T-helper 2 cell (primary cell): ENCODE measurements at places on chromosomes 4 and X.

DNA sequence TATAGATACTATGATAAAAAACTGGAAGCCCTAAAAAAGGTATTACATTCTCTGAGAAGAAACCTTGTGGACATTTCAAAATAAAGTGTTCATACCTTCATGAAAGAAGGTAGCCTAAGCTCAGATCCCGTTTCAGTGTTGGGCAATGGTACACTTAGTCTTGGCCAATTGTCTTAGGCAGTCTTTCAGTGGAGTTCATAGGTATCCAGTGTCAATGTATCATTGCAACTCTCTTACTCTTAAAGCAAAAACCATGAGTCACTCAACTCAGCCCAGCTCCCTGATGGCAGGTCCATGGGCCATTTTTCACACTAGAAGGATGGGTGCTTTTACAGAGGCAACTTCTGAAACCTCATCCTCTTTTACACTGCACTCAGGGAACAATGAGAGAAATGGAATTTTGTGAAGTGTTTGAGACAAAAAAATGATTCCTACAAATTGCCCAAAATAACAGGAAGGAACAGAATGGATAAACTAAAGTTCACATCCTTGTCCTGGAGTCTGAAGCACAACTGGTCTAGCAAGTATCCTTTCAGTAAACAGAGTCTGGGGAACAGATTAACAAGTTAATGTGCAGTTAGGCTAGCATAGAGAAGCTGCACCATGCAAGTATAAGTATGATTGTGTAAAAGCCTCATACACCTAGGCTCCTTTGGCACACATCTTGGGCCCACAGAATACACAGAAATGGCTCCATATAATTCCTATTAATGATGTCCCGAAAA lies 7.0 kb upstream of the ZNF827 start:
- DNase-seq, result no peak

DNA sequence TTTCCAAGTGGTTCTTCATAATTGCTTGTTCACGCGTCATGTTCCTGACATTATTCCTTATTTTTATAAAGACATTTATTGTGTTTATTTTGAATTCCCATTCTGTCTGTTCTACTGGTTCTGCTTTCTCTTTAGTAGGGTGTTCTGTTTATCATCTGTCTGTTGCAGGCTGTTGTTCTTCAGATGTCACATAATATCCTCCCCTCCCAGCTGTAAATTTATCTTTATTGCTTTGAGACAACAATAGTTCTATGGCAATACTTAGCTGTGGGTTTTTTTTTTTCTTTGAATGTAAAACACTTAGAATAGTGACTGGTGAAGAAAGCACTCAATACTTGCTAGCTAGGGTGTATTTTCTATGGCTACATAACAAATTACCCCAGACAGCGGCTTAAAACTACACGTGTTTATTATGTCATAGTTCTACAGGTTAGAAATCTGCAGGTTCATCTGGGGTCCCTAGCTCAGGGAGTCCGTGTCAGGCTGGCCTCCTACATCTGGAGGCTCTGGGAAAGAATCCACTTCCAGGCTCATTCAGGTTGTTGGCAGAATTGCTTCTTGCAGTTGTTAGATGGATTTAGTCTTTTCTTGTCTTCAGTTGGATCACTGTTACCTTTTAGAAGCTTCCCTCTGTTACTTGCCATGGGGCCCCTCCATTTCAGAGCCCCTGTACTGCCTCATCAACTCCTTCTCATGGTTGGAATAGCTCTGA lies 63.4 kb upstream of the ENPEP start:
- DNase-seq, result no peak

DNA sequence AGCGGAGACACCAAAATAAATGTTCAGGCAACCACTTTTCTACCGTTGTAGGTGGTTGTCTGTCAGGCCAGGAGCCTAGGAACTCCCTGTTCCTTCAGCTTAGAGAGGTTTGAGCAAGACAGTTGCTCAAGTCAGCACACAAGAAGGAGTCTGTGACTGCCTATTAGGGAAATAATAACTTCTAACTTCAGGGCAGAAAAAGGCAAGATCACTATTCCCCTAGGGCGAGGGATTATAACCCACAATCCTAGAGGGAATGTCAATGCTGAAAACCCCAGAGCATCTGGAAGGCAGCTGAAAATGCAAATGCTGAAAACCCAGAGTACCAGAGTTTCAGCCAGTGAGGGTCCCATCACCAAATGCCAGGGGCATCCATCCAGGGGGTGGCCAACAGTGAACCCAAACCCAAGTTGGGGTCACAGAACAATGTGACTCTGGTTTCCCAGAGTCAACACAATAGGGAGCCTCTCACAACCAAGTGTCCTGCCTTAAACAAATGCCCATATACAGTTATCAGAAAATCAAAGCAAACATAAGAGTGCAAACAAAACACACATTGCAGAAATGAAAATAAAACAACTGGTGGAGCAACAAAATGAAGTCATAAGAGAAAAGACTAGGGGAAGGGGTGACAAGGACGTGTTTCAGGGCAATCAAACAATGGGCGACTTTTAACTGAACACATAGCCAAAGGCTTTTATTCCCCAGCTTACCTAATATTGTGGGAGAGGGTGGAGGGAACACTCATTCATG lies 27.6 kb downstream of the MORF4L2 start:
- DNase-seq, result no peak

- DNase-seq, result no peak
Observed at GRCh38 chr4:134421734-134422133, 220.1 kb upstream of the PABPC4L start.

- no peak for DNase-seq
Observed at GRCh38 chr4:109810552-109811387, 4.8 kb upstream of the GAR1 start.

DNA sequence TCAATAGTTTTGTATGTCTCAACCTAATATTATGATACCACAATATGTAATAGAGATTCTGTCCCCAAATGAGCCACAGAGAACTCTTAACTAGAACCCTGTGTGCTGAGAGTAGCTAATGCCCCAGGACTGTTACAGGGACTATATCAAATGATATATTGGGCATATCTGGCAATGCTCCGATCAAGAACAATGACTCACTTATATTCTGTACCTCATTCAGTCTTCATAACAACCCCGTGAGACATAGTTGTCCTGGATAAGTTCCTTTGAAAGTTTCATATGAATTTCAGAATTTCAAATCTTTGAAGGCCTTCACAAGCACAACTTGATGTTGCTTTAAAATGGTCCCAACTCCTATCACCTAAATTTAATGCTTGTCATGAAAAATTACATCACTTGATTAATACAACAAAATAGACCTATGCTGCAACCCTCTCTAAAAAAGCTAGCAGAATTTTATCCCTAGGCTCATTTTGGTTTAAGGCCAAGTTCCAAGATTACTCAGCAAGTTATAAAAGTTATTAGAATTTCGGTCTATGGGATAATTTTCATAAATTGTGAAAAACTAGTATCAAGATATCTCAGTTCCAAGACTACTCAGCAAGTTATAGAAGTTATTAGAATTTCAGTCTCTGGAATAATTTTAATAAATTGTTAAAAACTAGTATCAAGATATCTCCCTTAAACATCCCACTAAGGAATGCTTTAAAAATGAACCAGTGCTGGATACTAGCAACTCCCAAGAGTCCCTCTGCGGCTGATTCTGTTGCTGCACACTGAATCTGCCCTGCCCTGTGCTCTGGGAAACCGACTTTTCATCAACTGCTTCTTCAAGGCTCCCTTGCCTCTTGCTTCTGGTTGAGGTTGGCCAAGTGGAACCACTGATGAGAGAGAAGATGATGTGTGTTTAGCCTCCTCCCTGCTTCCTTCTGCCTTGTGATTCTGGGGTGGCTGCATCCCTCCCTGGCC lies 6.0 kb upstream of the ANXA3 start:
- no peak for DNase-seq

DNA sequence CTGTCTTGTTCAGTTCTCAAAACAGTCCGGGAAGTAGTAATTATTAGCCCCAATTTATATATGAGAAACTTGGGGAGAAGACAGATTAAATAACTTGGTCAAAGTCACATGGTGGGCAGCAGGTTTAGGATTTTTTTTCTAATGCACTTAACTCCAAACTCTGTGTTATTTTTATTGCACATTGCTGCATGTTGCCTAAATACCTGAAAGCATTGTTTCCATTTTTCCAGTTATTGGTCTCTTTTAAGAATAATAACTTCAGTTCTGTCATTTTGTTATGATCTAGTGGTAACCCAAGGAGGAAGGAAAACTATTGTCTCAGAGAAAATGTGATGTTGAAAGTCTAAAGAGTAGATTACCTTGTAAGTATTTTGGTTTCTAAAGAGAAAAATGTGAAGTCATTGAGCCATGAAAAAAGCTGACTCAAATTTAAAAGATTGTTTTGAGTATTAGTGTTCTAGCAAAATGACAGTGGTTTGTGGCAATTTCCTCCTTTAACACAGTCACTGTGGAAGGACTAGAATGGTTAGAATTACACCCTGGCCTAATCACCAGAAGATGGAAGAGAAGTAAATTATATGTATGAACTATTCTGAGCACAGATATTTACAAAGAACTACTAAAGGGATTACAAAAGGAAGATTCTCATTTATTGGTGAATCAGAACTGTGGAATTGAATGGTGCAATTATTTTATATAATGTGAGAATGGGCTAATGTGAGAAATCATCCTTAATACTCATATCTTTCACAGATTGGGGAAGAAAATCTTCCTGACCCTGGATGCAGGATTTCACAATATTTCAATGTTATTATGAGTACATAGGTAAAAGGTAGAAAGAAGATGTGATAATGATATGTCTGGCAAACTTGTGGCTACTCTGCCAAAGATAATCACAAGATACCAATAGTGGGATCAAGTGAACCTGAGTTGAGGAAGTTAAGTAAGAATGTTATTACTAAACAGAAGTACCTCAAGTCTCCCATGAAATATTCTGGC lies 21.7 kb upstream of the CXCL8 start:
- no peak for DNase-seq

GRCh38 chrX:34521563-34521962 lies 135.5 kb downstream of the TMEM47 start:
- DNase-seq, result no peak

DNA sequence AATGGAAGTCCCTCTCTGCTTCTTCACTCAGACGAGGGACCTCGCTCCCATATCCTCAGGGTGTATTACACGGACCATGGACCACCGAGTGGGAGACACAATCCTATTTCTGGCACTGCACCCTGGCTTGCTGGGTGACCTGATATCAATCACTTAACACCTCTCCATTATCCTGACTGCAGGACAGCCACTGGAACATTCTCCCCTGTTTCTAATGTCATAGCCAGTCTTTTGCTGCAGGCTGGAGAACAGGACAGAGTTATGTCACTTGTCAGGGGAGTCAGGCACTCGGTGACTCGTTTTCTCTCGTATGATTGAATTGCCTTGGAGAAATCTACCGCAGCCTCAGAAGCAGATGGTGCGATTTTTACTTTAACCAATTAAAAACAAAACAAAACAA lies 219.1 kb upstream of the IGFBP7 start:
- DNase-seq, result no peak

DNA sequence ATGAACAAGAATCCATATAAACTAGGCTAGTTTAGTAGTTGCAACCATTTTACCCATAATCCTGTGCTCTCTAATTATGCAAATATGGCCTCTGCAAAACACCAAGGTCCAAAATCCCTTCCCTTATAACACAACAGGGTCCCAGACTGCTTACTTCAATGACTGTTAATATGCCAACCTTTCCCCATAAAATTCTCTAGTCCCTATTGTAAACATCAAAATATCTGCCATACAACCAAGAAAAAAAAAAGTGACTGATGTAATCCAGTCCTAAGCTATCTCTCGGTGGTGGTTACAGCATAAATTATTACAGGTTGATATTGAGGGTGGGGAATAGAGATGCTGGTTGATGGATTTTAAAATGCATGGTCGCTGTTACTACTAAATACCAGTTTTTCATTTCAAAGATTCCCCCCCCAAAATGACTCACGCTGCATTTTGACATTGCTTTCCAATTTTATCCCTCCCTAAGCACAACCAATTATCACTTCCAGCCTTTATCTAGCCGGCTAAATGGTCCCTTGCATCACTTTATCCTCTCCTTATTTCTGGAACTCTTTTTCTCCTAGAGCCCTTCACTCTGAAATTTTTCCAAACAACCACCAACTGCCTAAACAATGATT lies 44.8 kb downstream of the TSPAN5 start:
- DNase-seq, result no peak

DNA sequence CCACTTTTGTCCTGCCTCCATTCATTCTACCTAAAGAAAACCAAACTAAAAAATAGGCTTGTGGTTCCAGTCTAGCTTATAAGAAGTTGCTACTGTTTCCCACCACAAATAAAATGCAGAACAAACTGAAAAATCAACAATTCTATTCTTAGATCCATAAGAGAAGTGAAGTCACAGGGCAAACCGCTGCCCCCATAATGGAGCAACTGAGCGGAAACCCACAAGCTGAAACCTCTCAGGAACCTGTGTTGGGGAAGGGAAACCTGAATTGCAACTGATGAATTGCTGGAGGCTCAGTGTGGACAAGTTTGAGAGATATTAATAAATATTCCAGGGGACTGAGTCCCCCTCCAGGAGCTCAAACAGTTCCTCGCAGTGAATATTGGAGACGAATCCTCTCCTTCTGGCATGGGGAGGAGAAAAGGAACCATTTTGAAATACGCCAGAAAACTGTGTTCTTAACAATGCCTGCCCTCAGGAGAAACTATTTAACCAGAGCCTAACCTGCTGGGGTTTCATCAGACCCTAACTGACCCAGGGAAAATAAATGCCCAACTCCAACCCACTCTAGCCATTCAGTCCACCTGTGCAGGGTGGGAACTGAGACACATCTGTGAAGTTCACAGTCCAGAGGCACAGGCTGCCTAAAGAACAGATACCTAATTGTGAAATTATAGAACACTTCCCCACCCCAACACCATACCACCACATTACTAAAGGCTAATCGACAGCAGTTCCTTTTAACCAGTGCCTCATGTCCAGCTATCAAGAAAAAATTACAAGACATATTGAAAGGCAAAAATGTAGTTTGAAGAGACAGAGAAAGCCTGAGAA lies 22.8 kb upstream of the SH3RF1 start:
- no peak for DNase-seq

DNA sequence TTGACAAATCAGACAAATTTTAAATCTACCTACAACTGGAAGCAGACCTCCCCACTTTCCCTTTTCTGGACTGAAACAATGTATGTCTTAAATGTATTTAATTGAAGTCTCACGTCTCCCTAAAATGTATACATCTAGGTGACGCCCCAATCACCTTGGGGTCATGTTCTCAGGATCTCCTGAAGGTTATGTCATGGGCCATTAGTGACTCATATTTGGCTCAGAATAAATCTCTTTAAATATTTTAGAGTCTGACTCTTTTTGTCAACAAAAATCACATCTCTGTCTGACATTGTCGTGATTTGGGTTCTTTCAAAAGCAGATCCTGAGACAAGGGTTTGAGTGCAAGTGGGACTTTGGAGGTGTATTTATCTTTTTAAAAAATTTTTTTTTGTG lies 26.2 kb upstream of the BOD1L1 start:
- DNase-seq, result no peak
